ENCODE measurements at places on chromosomes 12 and 14.

GRCh38 chr14:22185191-22185590 is 403.8 kb downstream of the DAD1 start:
- H3K4me1 ChIP-seq: no peaks in the 10 kb centered on the region
- no peak for DNase-seq
- H3K27ac ChIP-seq: no peak overlapping the region
- H3K4me3 ChIP-seq: no peak overlapping the region

DNA sequence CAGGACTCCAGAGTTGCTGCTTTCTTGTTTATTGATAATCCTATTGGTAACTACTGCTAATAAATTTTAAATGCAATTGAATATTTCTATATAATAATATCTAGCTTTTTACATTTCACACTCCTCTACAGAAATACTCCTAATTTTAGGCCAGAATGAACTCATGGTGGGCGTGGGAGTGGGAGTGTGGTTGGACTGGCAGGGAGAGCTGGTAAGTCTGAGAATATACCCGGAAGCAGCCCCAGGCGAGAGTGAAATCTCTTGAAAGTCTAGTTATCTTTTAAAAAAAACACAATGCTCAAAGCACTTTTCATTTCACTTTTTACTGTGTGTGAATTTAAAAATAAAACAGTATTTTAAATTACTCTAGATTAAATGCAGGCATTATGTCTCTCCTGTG is 4.7 kb downstream of the TMEM263 start:
- DNase-seq: no peak
- no peaks in the 10 kb centered on the region for H3K36me3 ChIP-seq
- H3K27me3 ChIP-seq: no peaks in the 10 kb centered on the region
- H3K4me1 ChIP-seq: peaks cover 34% of the 10 kb centered on the region

- no peaks in the 10 kb centered on the region for H3K36me3 ChIP-seq
- H3K4me3 ChIP-seq: no peak overlapping the region
- H3K4me1 ChIP-seq: no peaks in the 10 kb centered on the region
- H3K27ac ChIP-seq: no peak overlapping the region
Measured at GRCh38 chr14:104293231-104293841, 154.9 kb downstream of the KIF26A start.

DNA sequence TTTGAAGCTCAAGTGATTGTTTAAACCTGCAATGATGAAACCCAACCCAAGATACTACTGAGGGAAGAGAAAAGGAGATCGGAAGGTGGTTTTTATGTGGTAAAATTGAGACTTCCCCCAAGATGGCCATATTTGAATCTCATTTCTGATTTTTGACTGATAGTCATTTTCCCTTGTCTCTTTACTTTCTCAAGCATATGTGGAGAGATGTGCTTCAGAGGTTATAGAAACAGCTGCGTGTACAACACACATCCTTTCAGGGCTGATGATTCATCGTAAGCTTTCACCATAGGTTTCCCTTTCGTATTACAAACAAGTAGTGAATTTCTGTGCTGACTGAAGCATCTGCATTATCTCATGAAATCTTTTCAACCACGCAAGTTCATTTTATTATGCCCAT is 276.2 kb downstream of the EMP1 start:
- H3K27me3 ChIP-seq: no peaks in the 10 kb centered on the region
- H3K27ac ChIP-seq: no peak overlapping the region
- no peak for DNase-seq
- no peaks in the 10 kb centered on the region for H3K36me3 ChIP-seq
- H3K4me3 ChIP-seq: no peak overlapping the region

- H3K4me3 ChIP-seq: no peak overlapping the region
- DNase-seq: no peak
- no peaks in the 10 kb centered on the region for H3K36me3 ChIP-seq
- H3K27ac ChIP-seq: no peak overlapping the region
- no peaks in the 10 kb centered on the region for H3K4me1 ChIP-seq
Measured at GRCh38 chr12:93563807-93564538, 8.5 kb upstream of the SOCS2 start.

DNA sequence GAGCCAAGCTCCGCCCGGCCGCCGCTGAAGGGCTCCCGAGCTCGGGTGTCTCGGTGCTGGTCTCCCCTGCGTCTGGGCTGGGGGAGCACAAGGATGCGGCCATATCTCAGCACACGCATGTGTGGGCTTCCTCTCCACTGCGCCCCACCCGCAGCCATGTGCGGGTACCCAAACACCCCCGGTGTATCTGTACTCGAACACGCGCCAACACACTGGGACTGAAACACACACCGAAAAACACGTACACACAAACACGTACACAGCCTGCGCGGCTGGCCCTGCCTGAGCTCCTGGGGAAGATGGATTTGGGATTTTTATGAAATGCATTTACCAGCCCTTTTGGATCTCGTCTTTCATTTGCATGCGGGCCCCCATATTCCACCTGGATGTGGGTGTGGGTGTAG is 897 bp upstream of the TBX3 start:
- peak overlapping the region; percentile 74 for H3K4me3 ChIP-seq
- no peak for DNase-seq
- H3K36me3 ChIP-seq: no peaks in the 10 kb centered on the region
- H3K4me1 ChIP-seq: no peaks in the 10 kb centered on the region
- peak overlapping the region; percentile 85 for H3K27ac ChIP-seq
- peaks cover 27% of the 10 kb centered on the region for H3K27me3 ChIP-seq

DNA sequence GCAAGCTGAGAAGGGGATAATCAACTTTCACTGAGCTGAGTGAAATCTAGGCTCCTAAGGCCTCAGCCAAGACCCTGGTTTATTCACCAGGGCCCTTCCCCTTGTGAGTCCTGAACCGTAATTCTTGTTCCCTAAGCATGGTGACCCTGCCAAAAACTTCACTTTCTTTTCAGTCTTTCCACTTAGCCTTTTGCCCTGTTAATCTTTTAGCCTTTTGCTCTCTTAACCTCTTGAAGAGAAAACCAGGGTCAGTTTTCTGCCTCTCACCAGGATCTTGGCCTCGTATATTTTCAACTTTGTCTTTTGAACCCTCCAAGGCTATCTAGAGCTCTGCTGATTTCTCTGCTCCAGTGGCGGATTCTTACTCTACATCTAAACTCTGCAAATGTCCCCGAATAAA is 191.0 kb downstream of the PELI2 start:
- no peaks in the 10 kb centered on the region for H3K27me3 ChIP-seq
- H3K36me3 ChIP-seq: no peaks in the 10 kb centered on the region
- no peak for DNase-seq
- H3K27ac ChIP-seq: no peak overlapping the region
- H3K4me3 ChIP-seq: no peak overlapping the region

DNA sequence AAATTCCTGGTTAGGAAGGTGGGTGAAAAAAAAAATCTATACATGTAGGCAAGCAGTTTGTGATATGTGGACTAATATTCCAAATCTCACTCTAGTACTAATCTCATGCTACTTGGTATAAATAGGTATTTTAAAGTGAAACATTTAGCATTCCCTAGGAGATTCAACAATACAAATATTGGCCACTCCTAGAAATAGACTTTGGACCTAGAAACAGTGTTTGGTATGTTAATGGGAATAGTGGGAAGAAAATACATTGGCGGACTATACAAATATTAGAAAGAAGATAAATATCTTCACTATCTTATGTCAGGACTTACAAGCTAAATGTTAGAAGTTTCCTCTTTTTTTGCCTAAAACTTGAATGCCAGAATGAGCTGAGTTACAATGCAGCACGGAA is 28.2 kb downstream of the HIGD1C start:
- no peaks in the 10 kb centered on the region for H3K27me3 ChIP-seq
- no peak overlapping the region for H3K4me3 ChIP-seq
- no peak for DNase-seq
- H3K4me1 ChIP-seq: no peaks in the 10 kb centered on the region

DNA sequence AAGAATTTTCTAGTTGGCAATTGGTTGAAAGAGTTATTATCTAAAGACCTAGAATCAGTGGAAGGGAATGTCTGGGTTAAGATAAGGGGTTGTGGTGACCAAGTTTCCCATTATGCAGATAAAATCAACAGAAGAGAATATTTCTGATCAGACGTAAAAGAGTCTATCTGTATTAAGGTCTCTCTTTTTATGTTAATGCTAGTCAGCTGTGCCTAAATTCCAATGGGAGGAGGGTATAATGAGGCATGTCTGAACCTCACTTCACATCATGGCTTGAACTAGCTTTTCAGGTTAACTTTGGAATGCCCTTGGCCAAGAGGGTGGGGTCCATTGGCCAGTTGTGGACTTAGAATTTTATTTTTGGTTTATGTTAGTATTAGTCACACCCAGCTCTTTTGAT is 34.3 kb upstream of the CHST11 start:
- H3K36me3 ChIP-seq: no peaks in the 10 kb centered on the region
- H3K4me1 ChIP-seq: no peaks in the 10 kb centered on the region
- no peak overlapping the region for H3K4me3 ChIP-seq
- DNase-seq: no peak

DNA sequence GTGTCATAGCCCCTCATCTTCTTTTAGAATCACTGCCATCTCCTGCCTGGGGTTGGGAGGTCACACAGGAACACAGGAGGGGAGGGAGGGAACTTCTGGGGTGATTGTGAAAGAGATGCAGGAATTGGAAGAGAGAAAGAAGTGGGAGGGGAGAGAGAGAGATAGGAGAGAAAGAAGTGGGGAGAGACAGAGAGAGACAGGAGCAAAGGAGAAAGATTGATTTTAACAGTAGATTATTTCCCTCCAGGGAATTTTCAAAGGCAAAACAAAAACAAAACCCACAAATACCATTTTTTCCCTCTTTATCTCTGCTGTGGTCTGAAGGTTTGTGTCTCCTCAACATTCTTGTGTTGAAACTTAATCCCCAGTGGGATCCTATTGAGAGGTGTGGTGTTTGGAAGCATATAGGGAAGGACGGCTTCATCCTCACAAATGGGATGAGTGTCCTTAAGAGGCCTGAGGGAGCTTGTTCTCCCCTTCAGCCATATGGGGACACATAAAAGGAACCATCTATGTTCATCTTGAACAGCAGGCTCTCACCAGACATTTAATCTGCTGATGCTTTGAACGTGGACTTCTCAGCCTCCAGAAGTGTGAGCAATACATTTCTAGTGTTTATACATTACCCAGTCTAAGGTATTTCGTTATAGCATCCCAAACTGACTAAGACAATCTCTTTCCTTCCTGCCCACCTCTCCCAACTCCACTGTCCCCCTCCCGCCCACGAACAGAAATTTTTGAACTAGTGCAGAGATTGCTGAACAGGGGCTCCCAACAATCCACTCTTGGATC is 134.9 kb upstream of the MAX start:
- peaks cover 2% of the 10 kb centered on the region for H3K27me3 ChIP-seq
- no peaks in the 10 kb centered on the region for H3K4me1 ChIP-seq
- H3K36me3 ChIP-seq: no peaks in the 10 kb centered on the region
- DNase-seq: peak; percentile 13
- H3K27ac ChIP-seq: no peak overlapping the region

GRCh38 chr12:16229676-16230075 is 47.8 kb downstream of the SLC15A5 start:
- no peak for DNase-seq
- no peaks in the 10 kb centered on the region for H3K36me3 ChIP-seq
- no peaks in the 10 kb centered on the region for H3K4me1 ChIP-seq
- no peak overlapping the region for H3K4me3 ChIP-seq
- no peaks in the 10 kb centered on the region for H3K27me3 ChIP-seq
- H3K27ac ChIP-seq: no peak overlapping the region

- peaks cover 2% of the 10 kb centered on the region for H3K36me3 ChIP-seq
- DNase-seq: no peak
- no peak overlapping the region for H3K4me3 ChIP-seq
- H3K27me3 ChIP-seq: no peaks in the 10 kb centered on the region
- peak overlapping the region; percentile 38 for H3K27ac ChIP-seq
Measured at GRCh38 chr14:64937171-64937820, 5.2 kb downstream of the GPX2 start.

- H3K27ac ChIP-seq: no peak overlapping the region
- no peak for DNase-seq
- no peaks in the 10 kb centered on the region for H3K27me3 ChIP-seq
- no peaks in the 10 kb centered on the region for H3K4me1 ChIP-seq
Measured at GRCh38 chr14:52333108-52333507, 19.0 kb downstream of the PTGER2 start.

DNA sequence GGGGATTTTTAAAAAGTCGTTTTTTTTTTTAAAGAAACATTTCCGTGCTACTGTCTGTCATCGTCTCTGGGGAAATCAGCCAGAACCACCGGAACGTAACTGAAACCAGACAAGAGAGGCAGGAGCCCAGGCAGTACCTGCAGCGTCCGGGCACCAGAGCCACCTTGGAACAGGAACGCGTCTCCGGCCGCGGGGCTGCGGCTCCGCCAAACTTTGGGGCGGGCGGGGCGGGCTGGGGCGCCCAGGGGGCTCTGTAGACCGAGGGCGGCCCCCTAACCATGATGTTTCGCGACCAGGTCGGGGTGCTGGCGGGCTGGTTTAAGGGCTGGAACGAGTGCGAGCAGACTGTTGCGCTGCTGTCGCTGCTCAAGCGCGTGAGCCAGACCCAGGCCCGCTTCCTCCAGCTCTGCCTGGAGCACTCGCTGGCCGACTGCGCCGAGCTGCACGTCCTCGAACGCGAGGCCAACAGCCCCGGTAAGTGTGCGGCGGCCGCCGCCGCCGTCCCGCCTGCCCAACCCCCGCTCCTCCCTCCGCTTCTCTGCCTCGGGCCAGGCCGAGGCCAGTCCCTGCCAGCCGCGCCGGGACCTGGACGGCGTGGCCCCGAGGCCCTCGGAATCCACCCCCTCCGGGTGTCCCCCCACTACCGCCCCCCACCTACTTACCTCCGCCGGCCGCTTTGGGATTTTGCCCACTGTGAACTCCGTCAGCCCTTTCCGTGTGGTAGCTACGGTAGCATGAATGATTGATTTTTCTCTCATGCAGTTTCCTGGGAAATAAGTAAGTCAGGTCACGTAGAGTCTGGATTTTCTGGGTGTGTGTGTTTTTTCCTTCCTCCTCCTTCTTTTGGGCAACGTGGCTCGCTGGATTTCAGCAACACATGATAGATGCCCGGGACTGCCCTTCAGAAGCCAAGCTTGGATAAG is 972 bp downstream of the SAMD4A start:
- peak; percentile 59 for DNase-seq
- no peaks in the 10 kb centered on the region for H3K4me1 ChIP-seq
- H3K36me3 ChIP-seq: peaks cover 7% of the 10 kb centered on the region
- peak overlapping the region; percentile 86 for H3K4me3 ChIP-seq
- peak overlapping the region; percentile 99 for H3K27ac ChIP-seq

GRCh38 chr14:20530771-20531571 is 25.6 kb downstream of the RNASE10 start:
- peak; percentile 79 for DNase-seq
- no peaks in the 10 kb centered on the region for H3K4me1 ChIP-seq
- H3K27me3 ChIP-seq: peaks cover 3% of the 10 kb centered on the region
- H3K36me3 ChIP-seq: no peaks in the 10 kb centered on the region

DNA sequence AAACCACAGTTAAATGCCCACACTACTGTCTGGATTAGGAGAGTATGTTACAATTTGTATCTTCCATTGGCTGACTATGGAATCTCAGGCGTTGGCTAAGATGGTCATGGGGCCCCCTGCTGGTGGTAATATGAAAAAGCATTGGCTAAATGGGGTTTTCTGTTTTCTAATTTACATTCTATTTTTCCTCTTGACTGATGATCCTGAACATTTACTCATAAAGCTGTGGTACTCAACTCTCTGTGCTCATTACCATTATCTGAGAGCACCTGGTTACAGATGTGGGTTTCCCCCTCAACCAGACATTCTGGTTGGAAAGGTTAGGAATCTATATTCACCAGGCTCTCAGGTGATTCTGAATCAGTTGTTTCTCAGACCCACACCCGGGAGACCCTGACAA is 64.8 kb downstream of the WSCD2 start:
- no peak overlapping the region for H3K27ac ChIP-seq
- no peaks in the 10 kb centered on the region for H3K4me1 ChIP-seq
- no peaks in the 10 kb centered on the region for H3K27me3 ChIP-seq
- no peaks in the 10 kb centered on the region for H3K36me3 ChIP-seq
- no peak for DNase-seq

- H3K27ac ChIP-seq: no peak overlapping the region
- H3K4me3 ChIP-seq: no peak overlapping the region
- no peak for DNase-seq
- H3K36me3 ChIP-seq: no peaks in the 10 kb centered on the region
Measured at GRCh38 chr12:31756977-31757420, 28.2 kb upstream of the AMN1 start.

Measured in tibial artery (tissue), 4 donors.